Activated CD8-positive, alpha-beta memory T cell treated with anti-CD3 and anti-CD28 coated beads for 4 hours (primary cell): ENCODE measurements at places on chromosomes 3 and 15.

DNA sequence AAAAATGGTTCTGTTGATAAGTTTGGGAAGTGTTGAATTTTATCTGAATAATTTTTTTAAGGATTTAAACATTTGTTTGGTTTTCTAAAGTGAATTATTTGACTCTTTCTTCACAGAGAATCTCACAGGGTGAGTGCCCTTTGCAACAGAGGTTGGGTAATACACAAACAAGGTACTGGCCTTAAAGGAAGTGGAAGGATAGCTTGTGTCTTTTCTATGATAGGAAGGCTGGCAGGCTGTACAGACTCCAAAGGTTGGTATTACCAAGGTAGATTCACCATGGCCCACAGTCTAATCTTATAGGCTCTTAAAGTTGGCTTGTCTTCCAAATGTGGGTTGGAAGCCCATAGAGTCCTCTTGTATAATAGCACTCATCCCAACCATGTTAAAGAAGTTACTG is 311.5 kb downstream of the SV2B start:
- DNase-seq: no peak

GRCh38 chr3:58350627-58351013 is 17.9 kb downstream of the PXK start:
- DNase-seq: no peak

DNA sequence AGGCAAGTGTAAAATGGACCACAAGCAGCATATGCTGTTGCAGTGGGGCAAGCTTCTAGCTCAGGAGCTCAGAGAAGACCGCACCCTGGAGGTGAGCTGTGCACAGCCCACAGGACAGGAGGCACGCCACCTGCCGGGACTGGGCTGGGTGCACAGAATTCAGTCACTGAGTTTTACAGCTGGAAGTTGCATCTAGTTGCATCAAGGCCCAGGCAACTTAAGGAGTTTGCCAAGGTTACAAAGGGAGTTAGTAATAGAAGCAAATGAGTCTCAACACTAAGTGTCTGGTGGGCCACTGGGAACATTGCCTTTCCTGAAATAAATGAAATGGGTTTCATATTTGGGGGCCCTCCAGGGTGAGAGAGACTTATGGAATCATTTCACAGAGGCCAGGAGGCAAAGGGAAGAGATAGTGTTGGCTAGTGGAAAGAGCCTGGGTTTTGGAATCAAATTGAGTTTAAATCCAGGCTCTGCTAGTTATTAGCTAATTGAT is 36.0 kb upstream of the TIMP4 start:
- DNase-seq: no peak

DNA sequence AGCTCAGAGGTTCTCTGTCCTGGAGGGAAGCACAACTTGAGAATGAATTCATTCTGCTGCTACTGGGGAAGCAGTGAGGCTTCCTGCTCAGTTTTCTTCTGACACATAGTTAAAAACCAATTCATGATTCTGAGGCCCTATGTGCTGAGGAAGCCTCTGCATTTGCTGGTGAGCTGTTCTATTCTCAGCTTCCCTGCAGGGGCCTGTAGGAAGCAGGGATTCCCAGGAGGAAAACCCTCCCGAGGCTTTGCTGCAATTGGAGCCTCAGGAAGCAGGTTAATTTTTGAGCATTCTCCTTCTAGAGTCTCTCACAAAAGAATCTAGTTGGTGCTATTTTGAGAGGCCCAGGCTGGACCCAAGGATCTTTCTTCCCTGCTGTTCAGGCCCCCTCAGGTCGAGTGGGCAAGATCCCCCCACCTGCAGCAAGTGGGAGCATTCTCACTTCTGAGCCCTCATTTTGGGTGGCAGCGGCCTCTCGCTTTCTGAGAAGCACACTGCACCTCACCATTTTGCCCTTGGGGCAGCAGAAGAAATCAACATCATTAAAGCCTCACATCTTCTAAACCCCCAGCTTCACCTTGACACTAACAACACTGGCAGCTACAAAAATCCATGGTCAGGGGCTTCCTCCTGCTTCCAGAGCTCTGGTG is 197.5 kb upstream of the TSC22D2 start:
- no peak for DNase-seq

DNA sequence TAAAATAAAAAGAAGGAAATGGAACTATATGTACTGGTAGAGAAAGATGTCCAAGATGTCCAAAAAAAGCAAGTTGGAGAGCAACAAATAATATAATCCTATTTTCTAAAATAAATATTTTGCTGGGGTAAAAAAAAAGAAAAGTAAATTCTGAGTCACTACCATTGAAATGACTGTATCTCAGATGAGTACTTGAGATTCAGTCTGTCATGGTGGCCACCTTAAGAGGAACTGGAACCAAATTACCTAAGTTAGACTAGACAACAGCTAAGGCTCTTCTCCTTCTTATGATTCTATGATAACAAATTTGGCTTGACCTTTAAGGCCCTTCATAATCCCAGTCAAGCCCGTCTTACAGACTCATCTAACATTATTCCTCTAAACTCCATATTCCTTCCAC is 270.6 kb upstream of the HES1 start:
- DNase-seq: no peak

GRCh38 chr3:16907243-16907642 is 22.5 kb downstream of the PLCL2 start:
- DNase-seq: no peak

DNA sequence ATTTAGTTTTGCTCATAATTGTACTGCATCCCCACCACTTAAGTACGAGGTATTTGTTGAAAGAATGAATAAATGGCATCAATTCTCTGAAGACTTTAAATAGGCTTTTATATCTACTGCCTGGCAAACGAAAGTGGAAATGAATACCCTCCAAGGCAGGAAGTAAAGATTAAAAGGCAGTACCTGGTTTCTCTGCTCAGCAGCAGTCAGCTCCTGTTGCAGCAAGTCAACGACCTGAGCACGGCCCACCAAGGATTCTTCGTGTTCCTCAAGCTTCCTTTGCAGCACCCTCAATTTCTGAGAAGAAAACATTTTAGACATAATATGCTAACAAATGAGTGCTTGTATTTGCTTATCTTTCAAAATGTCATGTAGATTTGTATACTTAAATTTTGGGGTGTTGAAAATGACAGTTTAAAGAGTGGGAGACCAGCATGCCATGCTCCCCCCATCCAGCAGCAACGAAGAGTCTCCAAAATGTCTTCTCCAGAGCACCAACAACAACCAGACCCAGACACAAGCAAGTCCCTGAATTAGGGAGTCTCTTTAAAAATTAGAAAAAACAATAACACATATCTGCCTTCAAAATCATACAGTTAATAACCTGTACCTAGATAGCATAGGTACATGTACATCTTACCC is 31.2 kb downstream of the GOLGB1 start:
- DNase-seq: no peak

- no peak for DNase-seq
Measured at GRCh38 chr15:67201136-67201535, 53.3 kb downstream of the AAGAB start.

DNA sequence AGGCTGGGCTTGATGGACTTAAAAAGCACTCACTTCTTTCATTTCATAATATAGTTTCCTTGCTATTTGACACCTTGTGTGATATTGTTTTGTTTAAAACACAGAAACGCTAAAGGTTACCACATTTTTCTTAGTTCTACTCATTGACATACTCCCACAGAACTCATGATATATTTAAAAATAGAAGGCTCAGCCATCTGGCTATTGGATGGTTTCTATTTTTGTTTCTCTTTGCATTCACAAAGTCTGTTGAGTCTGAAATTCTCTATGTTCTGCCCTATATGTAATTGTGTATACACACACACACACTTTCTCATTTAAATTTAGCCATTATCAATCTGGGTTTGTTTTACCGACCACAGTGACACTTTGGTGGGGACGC is 128.2 kb downstream of the SOX2 start:
- DNase-seq: no peak

- DNase-seq: no peak
Measured at GRCh38 chr3:50157827-50158529, 2.9 kb downstream of the SEMA3F start.
